ENCODE measurements at places on chromosomes 4 and X.

GRCh38 chrX:118726887-118727685 lies at the start of gene IL13RA1:
IL13RA1 (plus strand) TSS chrX:118727606; CDS start chrX:118727639, 33 bp downstream.
- peaks cover 6% of the 10 kb centered on the region for H3K27me3 ChIP-seq
- DNase-seq, result peak; percentile 1
- no peaks in the 10 kb centered on the region for H3K36me3 ChIP-seq
- no peak within 1 kb of the TSS for H3K27ac ChIP-seq

DNA sequence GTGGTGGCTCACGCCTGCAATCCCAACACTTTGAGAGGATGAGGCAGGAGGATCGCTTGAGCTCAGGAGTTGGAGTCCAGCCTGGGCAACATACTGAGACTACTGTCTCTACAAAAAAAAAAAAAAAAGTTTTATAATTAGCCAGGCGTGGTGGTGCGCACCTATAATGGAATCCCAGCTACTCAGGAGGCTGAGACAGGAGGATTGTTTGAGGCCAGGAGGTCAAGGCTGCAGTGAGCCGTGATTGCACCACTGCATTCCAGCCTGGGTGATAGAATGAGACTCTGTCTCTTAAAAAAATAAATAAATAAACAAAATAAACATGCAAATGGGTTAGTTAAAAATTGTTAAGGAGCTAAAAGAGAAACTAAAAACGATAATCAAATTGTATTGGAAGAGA lies 7.7 kb downstream of the GLOD5 start:
- no peak overlapping the region for H3K4me3 ChIP-seq
- no peaks in the 10 kb centered on the region for H3K27me3 ChIP-seq
- no peaks in the 10 kb centered on the region for H3K4me1 ChIP-seq

- H3K27me3 ChIP-seq, result no peaks in the 10 kb centered on the region
- DNase-seq, result no peak
- H3K27ac ChIP-seq, result no peak overlapping the region
- H3K36me3 ChIP-seq, result no peaks in the 10 kb centered on the region
- no peaks in the 10 kb centered on the region for H3K4me1 ChIP-seq
Observed at GRCh38 chr4:25881193-25881592, 18.4 kb upstream of the SEL1L3 start.

- no peak for DNase-seq
- no peaks in the 10 kb centered on the region for H3K27me3 ChIP-seq
- H3K4me3 ChIP-seq, result no peak overlapping the region
- peaks cover 10% of the 10 kb centered on the region for H3K4me1 ChIP-seq
- H3K27ac ChIP-seq, result no peak overlapping the region
Observed at GRCh38 chr4:152348670-152349069, 187.2 kb downstream of the FBXW7 start.

DNA sequence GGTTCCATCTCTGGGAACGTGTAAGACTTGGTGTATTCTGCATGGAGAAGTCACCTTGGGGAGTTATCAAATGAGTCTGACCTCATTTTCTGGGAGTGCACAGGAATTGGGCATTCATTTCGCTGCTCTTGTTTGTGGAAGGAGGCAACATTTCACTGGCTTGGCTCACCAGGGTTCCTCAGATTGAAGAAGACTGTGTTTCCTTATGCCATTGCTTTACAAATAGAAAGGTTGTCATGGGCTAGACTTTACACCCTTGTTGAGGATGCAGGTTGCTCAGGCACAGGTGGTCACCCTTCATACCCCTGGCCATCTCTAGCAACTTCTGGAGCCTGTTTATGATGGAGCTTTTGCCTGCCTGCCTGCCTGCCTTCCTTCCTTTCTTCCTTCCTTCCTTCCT lies 114.4 kb downstream of the AASDH start:
- no peak overlapping the region for H3K27ac ChIP-seq
- no peaks in the 10 kb centered on the region for H3K36me3 ChIP-seq
- H3K4me1 ChIP-seq, result no peaks in the 10 kb centered on the region
- H3K27me3 ChIP-seq, result no peaks in the 10 kb centered on the region
- H3K4me3 ChIP-seq, result no peak overlapping the region
- no peak for DNase-seq

All from CD8-positive, alpha-beta memory T cell (primary cell).